ENCODE measurements at places on chromosomes 16 and 17. TPM values are rescaled to one million over a fixed set of nuclear protein-coding genes. Genes with fewer than 3 reads are reported as not detected.

The EVI2B gene
- total RNA-seq, result 0.08 TPM

The USP22 gene
- total RNA-seq, result 224 TPM

- H3K4me3 ChIP-seq, result no peak overlapping the region
- DNase-seq, result no peak
- no peaks in the 10 kb centered on the region for H3K27me3 ChIP-seq
- no peaks in the 10 kb centered on the region for H3K36me3 ChIP-seq
Observed at GRCh38 chr16:11333702-11334101, 11.6 kb upstream of the RMI2 start.

- no peak overlapping the region for H3K27ac ChIP-seq
- no peaks in the 10 kb centered on the region for H3K27me3 ChIP-seq
- no peak overlapping the region for H3K4me3 ChIP-seq
- no peak for DNase-seq
- peaks cover 3% of the 10 kb centered on the region for H3K4me1 ChIP-seq
Observed at GRCh38 chr17:61106354-61106753, 293.3 kb upstream of the TBX2 start.

DNA sequence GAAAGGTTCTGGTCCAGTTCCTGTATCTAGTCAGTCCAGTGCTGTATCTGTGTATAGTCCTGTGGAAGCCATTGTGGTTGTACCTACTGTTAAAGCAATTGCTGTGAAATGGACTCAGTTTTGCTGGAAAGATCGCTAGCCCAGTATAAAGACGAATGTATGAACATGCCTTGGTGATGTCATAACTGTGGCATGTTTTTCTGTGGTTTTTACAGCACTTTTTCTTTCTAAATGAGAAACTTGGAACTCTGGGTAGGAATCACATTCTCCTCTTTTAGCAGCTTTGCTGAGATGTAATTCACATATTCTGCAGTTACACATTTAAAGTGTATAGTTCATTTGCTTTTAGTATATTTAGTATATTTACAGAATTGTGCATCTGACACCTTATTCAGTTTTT is 58.1 kb downstream of the MAP2K4 start:
- no peaks in the 10 kb centered on the region for H3K27me3 ChIP-seq
- no peak overlapping the region for H3K4me3 ChIP-seq
- no peaks in the 10 kb centered on the region for H3K36me3 ChIP-seq
- no peak for DNase-seq

GRCh38 chr17:16273929-16274339 is 56.9 kb downstream of the PIGL start:
- no peaks in the 10 kb centered on the region for H3K27me3 ChIP-seq
- H3K27ac ChIP-seq, result 0 out of 2 replicates have a peak overlapping the region, but pooled peaks have one; percentile 7
- peak; percentile 90 for DNase-seq
- no peak overlapping the region for H3K4me3 ChIP-seq
- H3K36me3 ChIP-seq, result no peaks in the 10 kb centered on the region
- H3K4me1 ChIP-seq, result peaks cover 6% of the 10 kb centered on the region

DNA sequence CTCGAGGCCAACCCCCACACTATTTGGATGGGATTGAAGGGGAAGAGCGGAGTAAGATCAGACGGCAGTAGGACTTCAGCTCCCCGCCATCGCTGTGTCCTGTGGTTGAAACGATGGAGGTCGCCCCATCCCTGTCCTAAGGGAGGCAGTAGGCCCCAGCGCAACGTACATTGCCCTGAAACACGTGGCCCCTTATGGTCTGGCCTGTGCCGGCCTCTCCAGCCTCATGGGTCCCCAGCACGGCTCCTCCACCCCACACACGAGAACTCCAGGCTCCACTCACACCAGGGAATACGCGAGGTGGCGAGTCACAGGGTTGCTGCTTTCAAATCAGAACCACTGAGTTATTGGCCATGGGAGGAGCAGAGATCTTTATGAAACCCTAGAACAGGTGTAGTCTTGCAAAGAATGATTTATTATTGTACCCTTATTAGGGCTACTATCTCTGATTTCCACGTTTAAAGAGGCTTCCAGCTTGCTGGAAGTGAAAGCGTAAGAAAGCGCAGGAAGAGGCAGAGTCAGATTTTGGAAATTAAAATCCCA is 669 bp upstream of the DCTPP1 start:
- H3K36me3 ChIP-seq, result peaks cover 6% of the 10 kb centered on the region
- H3K27ac ChIP-seq, result peak overlapping the region; percentile 87
- H3K27me3 ChIP-seq, result no peaks in the 10 kb centered on the region
- peaks cover 9% of the 10 kb centered on the region for H3K4me1 ChIP-seq
- DNase-seq, result no peak
- H3K4me3 ChIP-seq, result peak overlapping the region; percentile 99

- no peak overlapping the region for H3K27ac ChIP-seq
- no peak overlapping the region for H3K4me3 ChIP-seq
- peaks cover 23% of the 10 kb centered on the region for H3K36me3 ChIP-seq
- H3K27me3 ChIP-seq, result no peaks in the 10 kb centered on the region
Observed at GRCh38 chr16:16086653-16087446, 136.4 kb downstream of the ABCC6 start.

The TNFRSF17 gene
- not detected for total RNA-seq

GRCh38 chr16:89409161-89409711 is 81.1 kb downstream of the ANKRD11 start:
- H3K27ac ChIP-seq, result no peak overlapping the region
- H3K4me3 ChIP-seq, result no peak overlapping the region
- H3K27me3 ChIP-seq, result no peaks in the 10 kb centered on the region
- peaks cover 74% of the 10 kb centered on the region for H3K4me1 ChIP-seq
- DNase-seq, result no peak

- DNase-seq, result no peak
- peaks cover 25% of the 10 kb centered on the region for H3K4me1 ChIP-seq
- H3K4me3 ChIP-seq, result no peak overlapping the region
- peaks cover 2% of the 10 kb centered on the region for H3K36me3 ChIP-seq
- no peak overlapping the region for H3K27ac ChIP-seq
- no peaks in the 10 kb centered on the region for H3K27me3 ChIP-seq
Observed at GRCh38 chr17:75102385-75102821, 7.4 kb upstream of the ARMC7 start.

- H3K27ac ChIP-seq, result no peak overlapping the region
- no peak for DNase-seq
- H3K27me3 ChIP-seq, result no peaks in the 10 kb centered on the region
- H3K4me1 ChIP-seq, result no peaks in the 10 kb centered on the region
- no peaks in the 10 kb centered on the region for H3K36me3 ChIP-seq
- H3K4me3 ChIP-seq, result no peak overlapping the region
Observed at GRCh38 chr16:50136399-50136798, 16.7 kb upstream of the TENT4B start.

DNA sequence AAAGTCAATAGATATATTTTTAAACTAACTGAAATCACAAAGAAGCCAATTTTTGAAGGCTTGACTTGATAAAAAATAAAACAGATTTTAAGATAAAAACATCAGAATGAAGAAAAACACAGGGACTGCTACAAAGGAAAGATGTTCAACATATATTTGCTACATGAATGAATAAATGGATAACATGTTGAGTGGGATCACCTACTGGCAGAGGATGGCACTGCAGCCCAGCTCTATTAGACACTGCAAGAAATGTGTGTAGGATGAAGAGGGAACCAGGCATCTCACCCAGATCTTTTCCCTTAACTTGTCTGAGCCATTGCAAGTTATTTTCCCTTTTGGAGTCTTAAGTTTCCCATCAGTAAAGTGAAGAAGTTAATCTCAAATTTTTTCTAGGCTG is 4.2 kb downstream of the AIPL1 start:
- no peak overlapping the region for H3K27ac ChIP-seq
- H3K27me3 ChIP-seq, result no peaks in the 10 kb centered on the region
- no peak overlapping the region for H3K4me3 ChIP-seq

The DGKE gene
- 19.1 TPM for total RNA-seq

The GPR142 gene
- total RNA-seq, result not detected

The CIITA gene
- 0.41 TPM for total RNA-seq

DNA sequence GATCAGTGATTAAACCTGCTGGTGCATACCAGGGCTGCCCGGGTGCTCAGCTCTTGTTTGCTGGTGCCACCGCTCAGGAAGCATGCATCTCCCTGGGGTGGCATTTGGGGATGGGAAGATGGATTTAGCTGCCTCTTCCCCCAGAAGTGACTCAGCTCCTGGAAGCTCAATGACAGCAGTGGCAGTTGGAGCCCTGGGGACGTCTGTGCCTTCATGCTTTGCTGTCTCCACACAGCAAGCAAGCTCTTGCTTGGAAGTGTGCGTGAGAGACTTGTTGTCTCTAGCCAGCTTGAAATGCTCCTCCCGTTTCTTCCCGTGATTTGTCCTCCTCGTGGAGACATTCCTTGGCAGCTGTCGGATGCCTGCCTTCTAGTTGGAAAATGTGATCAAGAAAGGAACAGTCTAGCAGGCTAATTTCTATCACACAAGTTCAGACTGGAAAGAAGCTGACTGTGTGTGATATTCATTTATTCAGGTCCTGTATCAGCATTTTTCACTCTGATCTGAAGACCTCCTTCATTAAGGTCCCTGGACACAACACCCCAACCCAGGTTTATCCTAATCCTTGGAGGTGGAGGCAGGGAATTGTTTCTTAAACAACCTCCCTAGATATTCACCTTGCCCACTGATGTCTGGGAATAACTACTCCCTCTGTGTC is 73.0 kb downstream of the BMERB1 start:
- DNase-seq, result no peak
- H3K36me3 ChIP-seq, result no peaks in the 10 kb centered on the region
- H3K27ac ChIP-seq, result peak overlapping the region; percentile 69
- H3K27me3 ChIP-seq, result no peaks in the 10 kb centered on the region

The CHAD gene
- not detected for total RNA-seq

The PRR35 gene
- 2.2 TPM for total RNA-seq

GRCh38 chr17:7294614-7295153 is at the start of gene YBX2:
Gene YBX2 (minus strand): TSS chr17:7294639. CDS start chr17:7294500, 139 bp downstream.
- no peaks in the 10 kb centered on the region for H3K36me3 ChIP-seq
- H3K4me3 ChIP-seq, result peak within 1 kb of the TSS; percentile 56
- no peaks in the 10 kb centered on the region for H3K27me3 ChIP-seq
- peaks cover 17% of the 10 kb centered on the region for H3K4me1 ChIP-seq

DNA sequence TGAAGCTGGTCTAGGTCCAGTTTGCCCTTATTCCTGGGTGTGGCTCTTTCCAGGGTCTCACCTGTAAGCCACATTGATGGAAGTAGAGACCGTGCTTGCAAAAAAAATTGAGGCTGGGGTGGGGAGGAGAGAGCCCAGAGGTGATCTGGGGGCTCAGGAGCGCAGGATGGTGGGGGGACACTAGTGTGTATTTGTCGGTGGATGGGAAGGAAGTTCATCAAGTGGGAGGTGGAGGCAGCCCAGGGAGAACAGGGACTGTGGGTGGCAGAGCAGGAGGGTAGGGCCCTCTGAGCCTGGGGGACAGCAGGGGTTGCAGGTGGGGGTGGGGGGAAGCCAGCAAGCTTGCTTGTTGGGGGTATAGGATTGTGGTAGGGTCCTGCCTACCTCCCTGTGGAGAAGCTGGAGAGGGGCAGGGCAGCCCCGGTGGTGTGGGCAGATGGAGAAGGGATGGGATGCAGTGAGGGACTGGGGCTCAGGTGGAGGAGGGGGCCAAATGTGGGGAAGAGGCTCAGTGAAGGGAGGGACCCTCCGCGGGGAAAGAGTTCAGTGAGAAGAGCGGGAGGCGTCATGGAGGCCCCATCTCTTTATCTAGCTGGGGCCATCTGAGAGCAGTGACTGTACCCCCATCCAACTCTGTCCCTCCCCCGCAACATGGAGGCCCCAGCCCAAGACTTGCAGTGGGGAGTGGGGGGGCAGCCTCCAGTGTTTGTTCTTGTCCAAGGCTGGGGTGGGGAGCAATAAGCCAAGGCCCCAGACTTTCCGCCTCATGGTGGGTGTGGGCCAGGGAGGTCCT is 17.2 kb upstream of the TMEM92 start:
- H3K4me1 ChIP-seq, result no peaks in the 10 kb centered on the region
- no peak overlapping the region for H3K4me3 ChIP-seq
- DNase-seq, result no peak
- no peaks in the 10 kb centered on the region for H3K27me3 ChIP-seq
- H3K36me3 ChIP-seq, result no peaks in the 10 kb centered on the region
- H3K27ac ChIP-seq, result no peak overlapping the region

DNA sequence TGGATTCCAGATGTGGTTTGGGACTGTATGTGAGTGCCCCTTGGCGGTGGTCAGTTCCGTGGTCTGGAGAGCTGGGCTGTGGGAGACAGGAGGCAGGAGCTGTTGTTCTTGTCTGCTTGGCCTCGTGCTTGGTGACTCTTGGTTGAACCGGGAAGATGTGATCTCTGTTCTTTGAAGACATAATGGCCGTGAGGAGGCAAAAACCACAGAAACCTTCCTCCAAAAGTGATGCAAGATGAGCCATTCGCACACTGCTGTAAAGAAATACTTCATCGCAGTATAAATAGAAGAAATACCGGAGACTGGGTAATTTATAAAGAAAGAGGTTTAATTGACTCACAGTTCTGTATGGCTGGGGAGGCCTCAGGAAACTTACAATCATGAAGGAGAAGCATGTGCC is 128.8 kb downstream of the RAP1GAP2 start:
- H3K36me3 ChIP-seq, result no peaks in the 10 kb centered on the region
- no peaks in the 10 kb centered on the region for H3K4me1 ChIP-seq
- H3K27ac ChIP-seq, result no peak overlapping the region
- no peak for DNase-seq
- H3K27me3 ChIP-seq, result no peaks in the 10 kb centered on the region

DNA sequence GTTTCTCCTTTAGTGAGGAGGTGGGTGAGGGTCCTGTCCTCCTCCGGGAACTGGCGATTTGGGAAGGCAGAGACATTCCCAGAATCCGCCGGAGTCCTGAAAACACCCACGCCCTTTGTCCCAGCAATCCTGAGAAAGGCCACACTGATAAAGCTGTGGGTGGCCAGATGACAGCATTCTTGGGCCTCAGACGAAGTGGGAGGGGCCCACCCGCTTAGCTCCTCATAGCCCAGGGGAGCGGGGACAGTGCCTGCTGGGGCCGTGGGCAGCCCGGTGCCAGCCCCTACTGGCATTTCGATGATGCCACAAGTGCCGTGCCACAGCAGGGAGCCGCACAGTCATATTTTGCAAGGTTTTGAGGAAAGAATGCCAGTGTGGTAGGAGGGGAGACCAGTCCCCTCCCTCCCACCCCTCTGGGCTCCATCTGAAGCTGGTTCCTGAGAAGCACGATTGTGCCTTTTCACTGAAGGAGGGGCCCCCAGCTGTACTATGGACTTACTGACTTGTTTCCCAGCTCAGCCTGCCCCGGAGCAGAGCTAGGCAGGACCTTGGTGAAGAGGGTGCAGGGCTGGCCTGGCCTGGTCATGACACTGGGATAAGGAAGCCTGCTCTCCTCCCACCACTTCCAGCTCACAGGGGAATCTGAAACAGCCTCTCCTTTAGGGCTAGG is 20.9 kb upstream of the MPRIP start:
- no peak overlapping the region for H3K4me3 ChIP-seq
- DNase-seq, result no peak
- H3K36me3 ChIP-seq, result no peaks in the 10 kb centered on the region
- H3K4me1 ChIP-seq, result 0 out of 2 replicates have a peak, but pooled peaks cover 4% of the 10 kb centered on the region

- H3K4me3 ChIP-seq, result no peak overlapping the region
- H3K27ac ChIP-seq, result no peak overlapping the region
- H3K4me1 ChIP-seq, result no peaks in the 10 kb centered on the region
- H3K27me3 ChIP-seq, result no peaks in the 10 kb centered on the region
- no peaks in the 10 kb centered on the region for H3K36me3 ChIP-seq
- DNase-seq, result no peak
Observed at GRCh38 chr17:78892520-78892919, 10.5 kb downstream of the CEP295NL start.

The SLC6A2 gene
- total RNA-seq, result 0.10 TPM

The ALOX15B gene
- not detected for total RNA-seq

All from Panc1 (cell line).